ENCODE measurements at places on chromosomes 7 and 10.

DNA sequence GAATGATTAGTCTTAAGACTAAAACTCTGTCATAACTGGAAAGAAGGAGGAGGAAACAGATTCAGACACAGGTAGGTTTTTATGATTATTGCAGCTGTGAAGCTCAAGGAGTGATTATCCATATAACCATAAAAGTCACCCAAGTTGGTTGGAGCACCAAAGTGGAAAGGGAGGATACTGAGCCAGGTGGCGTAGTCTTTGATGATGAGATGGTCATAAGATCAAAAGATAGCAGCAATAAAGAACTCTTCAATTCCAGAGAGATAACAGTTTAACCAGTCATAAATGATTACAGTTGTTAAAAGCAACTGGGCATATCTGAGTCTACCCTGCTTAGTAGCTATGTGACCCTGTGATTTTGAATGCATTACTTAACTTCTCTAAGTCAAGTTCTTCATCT, 8.4 kb downstream of the ABCB1 start:
- no peak for DNase-seq

GRCh38 chr7:37287131-37287855, 161.4 kb downstream of the ELMO1 start:
- DNase-seq, result no peak

GRCh38 chr10:104447331-104447730, 93.7 kb downstream of the CFAP58 start:
- no peak for DNase-seq

GRCh38 chr10:1368842-1369171, 312.6 kb downstream of the WDR37 start:
- no peak for DNase-seq

DNA sequence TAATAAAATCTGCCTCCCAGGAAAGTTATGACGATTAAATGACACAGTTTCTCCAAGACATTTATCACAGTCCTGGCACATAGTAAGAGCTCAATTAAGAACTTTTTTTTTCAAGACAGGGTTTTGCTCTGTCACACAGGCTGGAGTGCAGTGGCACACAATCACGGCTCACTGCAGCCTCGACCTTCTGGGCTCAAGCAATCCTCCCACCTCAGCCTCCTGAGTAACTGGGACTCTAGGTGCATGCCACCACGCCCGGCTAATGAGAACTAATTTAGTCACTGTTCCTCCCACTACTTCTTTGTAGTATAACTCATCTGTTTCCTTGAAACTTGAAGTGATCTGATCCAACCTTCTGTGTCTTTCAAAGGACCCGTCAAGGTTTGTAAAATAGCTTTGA, 42.2 kb upstream of the MXI1 start:
- DNase-seq, result no peak

DNA sequence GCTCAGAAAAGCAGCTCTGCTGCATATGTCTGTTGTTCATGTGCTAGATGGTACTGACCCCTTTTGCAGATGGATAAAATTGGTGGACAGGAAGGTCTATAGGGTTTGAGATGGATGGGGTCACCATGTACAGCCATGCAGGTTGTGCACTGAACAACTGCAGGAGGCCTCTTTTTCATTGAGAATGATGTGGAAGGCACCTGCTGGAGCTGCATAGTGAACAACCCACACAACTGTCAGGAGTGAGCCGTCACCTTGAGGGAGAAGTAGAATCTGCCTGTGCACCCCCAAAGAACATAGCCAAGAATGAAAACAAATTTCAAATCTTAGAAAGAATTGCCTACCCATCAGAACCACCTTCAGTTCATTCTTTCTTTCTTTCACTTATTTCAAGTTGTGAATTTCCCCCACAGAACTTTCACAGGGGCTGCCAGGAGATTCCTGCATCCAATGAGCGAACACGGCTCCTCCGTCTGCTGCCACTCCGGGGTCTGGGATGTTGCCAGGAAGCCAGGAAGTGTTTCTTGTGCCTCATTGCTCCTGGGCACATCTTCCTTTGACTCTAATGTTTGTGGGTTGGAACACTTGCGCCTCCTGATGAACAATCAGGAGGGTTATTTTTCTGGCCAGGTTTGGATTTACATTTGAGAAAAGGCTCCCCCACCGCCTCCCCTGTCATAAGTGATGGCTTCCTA, 53.7 kb upstream of the DOCK1 start:
- no peak for DNase-seq

DNA sequence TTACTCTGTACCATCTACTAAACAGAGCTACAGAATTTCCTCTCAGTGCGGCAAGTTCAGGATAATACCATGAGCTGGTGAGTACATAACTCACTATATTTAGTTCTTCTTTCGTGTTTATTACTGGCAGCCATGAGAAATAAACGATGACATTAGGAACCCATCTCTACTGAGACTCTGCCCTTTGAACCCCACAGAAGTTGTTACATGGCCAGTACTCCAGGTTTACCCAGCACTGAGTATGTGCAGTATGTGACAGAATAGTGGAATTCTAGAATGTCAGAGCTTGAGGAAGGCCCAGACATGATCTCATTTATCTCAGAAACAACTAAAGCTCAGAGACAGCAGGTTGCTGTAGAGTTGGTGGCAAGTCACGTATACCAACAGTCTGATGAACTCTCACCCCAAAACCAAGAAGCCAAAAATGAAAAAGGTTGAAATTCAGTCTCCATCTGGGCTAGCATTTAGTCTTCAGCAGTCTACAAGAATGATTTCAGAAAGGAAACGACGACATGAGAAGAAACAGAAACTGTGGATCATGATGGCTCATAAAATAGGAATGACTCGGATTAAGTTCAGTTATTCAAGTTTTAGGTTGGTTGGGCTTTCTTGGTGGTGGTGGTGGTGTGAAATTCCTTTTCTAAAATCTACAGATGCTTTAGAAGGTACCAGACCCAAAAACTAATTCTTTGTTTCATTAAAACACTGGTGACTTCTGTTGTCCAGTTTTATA, 78.5 kb downstream of the SORBS1 start:
- no peak for DNase-seq

- no peak for DNase-seq
Measured at GRCh38 chr10:90162271-90162853, 461.0 kb downstream of the KIF20B start.

DNA sequence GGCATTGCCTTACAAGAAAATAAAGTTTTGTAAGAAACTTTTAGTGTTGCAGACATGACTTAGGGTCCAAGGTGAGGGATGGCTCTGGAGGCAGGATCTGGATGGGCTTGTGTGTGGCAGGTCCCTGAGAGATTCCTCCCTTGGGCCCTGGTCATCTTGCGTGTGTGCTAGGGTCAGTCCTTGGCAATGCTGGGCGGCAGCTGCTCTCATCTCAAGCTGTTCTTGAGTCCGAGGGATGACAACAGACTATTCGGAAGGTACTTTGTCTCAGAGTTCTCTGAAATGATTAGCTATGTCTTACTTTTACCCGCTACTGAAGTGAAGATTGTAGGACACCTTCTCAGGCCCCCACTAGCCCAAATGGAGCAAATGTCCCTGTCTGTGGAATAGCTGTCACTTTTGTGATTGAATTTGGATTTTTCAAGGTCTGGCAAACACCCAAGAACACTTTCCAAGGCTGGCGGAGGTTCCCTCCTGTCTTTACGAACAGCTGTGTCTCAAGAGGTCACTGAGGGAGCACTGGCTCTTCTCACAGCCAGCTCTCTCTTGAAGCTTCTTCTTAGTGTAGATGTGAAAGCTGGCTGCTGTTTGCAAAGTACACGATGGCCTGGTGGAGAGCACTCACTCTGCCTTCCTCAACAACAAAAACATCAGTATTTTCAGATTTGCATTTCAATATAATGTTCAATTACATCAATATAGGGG, 253.6 kb downstream of the STK31 start:
- no peak for DNase-seq

GRCh38 chr7:43353902-43354301, 229.0 kb upstream of the STK17A start:
- no peak for DNase-seq

DNA sequence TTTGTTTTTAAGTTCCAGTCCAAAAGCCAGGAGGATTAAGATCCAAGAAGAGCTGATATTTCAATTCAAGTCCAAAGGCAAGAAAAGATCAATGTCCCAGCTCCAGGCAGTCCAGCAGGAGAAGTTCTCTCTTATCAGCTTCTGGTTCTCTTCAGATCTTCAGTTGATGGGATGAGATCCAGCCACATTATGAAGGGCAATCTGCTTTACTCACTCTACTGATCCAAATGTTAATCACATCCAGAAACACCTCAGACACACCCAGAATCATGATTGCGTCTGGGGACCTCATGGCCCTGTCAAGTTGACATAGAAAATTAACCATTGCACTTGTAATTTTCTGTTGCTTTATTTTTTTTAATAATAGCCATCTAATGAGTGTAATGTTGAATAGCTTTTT, 178.4 kb downstream of the HERPUD2 start:
- DNase-seq, result no peak

DNA sequence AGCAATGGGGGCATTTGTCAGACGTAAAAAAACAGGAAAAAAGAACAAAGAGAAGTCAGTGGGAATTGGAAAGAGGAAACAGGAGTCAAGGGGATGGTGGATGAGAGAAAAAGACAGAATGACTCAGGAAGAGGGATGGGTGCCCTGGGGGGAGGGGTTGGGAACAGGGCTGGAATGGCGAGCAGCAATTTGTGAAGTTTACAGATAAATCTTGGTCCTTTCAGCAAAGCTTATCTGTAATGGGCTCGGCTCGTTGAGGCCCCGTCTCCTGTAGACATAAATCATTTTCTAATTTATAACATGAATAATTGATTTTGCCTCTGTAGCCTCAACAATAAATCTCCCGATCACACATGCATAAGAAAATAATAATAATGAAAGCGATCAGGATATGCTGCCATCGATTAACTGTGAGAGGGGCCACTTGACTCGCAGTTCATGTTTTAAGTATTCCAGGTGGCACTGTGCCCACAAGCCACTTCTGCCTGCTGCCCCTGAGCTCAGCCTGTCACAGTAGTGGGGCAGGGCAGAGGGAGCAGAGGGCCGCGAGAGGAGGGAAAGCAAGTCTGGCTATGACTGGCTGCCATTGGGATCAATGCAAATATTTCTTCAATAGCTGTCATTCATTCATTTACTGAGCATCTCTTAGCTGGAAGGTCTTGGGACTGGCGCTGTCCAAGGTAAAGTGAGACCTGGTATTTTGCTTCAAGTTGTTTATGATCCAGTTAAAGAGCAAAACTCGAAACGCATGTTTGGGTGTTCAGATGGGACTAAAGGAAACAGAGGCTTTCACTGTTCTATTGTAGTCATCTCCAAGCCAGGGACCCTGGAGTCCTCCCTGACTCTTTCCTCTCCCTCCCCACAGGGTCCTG, 47.4 kb upstream of the R3HCC1L start:
- DNase-seq, result no peak

- no peak for DNase-seq
Measured at GRCh38 chr7:91344911-91345310, 80.7 kb downstream of the FZD1 start.

GRCh38 chr10:13969792-13970140, 361.0 kb downstream of the FRMD4A start:
- DNase-seq, result no peak

DNA sequence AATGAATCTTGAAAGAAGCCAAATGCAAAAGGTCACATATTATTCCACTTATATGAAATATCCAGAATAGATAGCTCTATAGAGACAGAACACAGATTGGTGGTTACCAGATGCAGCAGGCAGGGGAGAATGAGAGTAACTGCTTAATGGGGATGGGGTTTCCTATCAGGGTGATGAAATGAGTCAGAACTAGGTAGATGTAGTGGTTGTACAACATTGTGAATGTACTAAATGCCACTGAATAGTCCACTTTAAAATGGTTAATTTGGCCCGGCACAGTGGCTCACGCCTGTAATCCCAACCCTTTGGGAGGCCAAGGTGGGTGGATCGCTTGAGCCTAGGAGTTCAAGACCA, 9.4 kb upstream of the SLC25A28 start:
- no peak for DNase-seq

DNA sequence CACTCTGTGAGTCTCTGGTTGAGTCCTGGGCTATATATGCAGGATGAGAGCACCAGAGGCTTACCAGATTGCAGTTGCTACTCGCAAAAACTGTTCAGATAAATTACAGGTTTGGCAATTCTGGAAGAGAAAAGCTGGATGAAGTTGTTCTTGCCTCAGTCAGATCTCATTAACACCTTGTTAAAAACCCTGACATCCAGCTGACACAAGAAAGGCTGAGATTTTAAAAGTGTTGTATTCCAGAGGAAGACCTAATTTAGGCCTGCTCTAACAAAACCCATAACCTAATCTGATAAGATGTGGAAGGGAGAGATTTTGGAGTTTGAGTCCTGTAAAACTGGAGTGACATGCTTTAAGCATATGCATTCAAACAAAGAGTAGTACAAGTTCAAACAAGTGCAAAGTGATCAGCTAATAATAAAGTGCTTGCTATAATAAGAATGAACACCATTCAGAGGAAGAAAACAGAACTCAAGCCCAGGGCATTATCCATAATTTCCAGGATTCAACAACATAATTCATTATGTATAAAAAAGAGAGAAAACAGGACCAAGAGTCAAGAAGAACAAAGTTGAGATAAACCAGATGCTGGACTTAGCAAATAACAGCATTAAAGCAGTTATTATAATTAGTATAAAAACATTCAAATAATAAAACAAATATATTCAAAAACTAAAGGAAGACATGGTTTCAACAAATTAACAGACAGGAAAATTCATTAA, 135.5 kb downstream of the CD36 start:
- DNase-seq, result no peak

- no peak for DNase-seq
Measured at GRCh38 chr7:123060446-123060845, 64.9 kb upstream of the TAS2R16 start.

- DNase-seq, result no peak
Measured at GRCh38 chr7:128812514-128813168, 17.6 kb upstream of the FLNC start.

- DNase-seq, result no peak
Measured at GRCh38 chr10:48691812-48692528, 7.3 kb downstream of the WDFY4 start.

GRCh38 chr10:19824381-19825342, 8.4 kb downstream of the PLXDC2 start:
- no peak for DNase-seq

DNA sequence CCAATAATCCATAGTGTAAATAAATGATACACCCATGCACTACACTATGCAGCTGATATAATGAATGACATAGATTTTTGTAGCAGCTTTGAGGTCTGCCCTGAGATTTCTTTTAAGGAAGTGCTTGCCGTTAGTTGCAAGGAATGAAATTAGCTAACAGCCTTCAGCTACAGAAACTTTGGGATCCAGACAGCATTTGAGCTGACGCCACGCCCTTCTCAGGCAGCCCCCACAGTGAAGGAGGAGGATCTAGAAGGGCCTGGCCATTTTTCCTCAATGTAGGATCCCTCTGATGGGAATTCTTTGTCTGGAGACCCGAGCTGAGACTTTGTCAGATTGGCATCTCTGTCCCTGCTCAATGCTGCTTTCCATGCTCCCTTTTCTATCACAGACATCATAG, 6.1 kb upstream of the PDK4 start:
- no peak for DNase-seq

All from activated CD8-positive, alpha-beta memory T cell treated with anti-CD3 and anti-CD28 coated beads for 1 hour (primary cell).